Stimulated activated naive CD4-positive, alpha-beta T cell treated with Interleukin-2 at 50 U/mL for 16 hours (primary cell): ENCODE measurements at places on chromosomes 12 and 14.

DNA sequence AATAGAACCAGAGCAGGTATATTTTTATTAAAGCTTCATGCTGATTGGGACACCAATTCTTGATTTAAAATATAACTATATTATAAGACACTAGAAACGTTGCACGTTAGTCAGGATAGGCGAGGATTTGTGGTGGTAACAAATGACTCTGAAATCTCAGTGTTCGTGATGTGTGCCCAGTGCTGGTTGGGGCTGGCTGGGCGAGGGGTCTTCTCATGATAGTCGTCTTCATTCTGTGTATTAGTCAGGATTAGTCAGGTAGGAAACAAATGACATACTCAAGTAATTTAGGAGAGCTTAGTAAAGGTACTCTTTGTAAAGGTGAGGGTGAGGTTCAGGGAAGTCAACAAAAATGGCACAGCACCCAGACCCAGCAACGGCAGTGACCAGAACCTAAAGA is 73.9 kb upstream of the HIF1A start:
- no peak for DNase-seq

DNA sequence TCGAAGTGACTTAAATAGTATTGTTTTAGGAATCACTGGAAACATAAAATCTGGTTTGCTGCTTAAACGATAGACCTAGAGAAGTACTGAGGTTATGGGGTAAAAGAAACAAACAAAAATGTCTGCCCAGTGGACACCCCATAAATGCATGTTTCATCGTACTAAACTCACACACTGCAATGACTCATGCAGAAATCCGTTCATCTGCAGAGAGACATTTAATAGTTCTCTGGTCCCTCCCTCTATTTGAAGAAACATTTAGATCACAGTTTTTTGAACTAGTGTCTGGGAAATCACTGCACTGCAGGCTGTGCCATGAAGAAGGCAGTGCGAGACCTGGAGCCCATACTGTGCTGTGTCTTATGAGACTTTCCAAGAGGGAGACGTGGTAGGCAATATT is 25.5 kb downstream of the SLC17A8 start:
- no peak for DNase-seq

DNA sequence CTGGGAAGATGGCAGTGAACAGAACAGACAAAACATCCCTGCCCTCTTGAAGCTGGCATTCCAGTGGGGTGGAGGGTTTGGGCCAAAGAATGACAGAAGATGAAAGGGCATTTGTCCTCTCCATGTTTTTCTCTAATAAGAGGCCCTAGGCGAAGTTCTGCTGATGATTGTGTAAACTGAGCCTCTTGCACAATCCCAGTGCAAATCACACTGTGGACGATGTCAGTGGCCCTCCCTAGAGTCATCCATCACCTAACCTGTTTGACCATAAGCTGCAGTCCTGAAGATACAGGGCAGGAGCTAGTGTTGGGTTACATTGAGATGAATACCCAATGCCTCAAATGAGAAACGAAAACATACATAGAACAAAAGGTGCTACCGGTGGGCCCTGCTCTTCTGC is 622.4 kb upstream of the TBX3 start:
- no peak for DNase-seq

- no peak for DNase-seq
These were observed 3.3 kb downstream of the ERP27 start for GRCh38 chr12:14935031-14935430.

GRCh38 chr14:24992624-24993360 is 57.2 kb downstream of the STXBP6 start:
- no peak for DNase-seq

GRCh38 chr14:99415496-99416281 is 65.0 kb downstream of the SETD3 start:
- DNase-seq, result peak; percentile 19

DNA sequence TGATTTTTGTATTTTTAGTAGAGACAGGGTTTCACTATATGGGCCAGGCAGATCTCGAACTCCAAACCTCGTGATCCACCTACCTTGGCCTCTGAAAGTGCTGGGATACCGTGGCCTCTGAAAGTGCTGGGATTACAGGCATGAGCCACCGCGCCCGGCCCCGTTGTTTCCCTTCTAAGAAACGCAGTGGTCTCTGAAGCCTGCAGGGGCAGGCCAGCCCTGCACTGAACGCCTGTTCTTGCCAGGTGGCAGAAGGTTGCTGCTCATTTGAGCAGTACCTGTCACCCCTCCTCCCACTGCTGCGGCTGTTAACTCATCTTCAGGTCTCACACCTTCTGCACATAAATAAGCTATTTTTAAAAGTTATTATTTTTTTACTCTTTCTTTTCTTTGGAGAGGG is 24.3 kb downstream of the GPRC5A start:
- DNase-seq, result no peak

GRCh38 chr14:99261912-99262787 is 9.8 kb downstream of the BCL11B start:
- DNase-seq, result peak; percentile 61

- DNase-seq, result no peak
These were observed 1669.3 kb upstream of the FLRT2 start for GRCh38 chr14:83860631-83861155.

- no peak for DNase-seq
These were observed 440.7 kb downstream of the KCNH5 start for GRCh38 chr14:62604524-62604923.

DNA sequence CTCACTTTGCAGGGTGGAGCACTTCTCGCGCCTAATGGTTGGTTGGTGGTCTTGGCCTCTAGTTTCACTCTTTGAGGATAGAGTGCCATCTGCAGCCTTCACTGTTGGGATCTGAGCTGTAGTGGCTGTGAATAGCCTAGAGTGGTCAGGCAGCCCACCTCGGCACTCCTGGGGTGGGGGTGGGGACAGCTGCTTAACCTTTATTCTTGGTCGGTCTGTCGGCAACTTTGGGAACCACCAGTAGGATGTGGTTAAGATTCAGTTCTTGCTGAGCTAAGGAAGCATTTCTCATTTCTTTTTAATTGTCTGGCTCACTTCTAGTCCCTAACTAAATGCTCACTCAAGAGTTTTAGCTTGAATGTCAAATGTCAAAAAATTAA is 21.1 kb downstream of the TMBIM6 start:
- no peak for DNase-seq

DNA sequence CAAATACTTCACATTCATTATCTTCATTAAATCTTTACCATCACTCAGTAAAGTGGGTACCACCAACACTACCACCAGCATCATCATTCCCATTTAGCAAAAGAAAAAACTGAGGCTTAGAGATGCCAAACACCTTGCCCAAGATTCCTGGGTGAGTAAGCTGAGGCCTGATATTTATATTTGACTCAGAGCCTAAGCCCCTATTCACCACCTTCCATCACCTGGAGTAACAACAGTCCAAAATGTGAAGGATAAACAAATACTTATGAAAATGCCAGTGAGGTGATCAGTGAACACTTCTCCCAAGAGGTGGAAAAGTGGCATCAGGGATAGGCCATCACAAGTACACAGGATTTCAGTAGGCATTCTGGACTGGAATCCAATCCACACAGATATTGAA is 3.7 kb downstream of the SLC38A1 start:
- no peak for DNase-seq

- no peak for DNase-seq
These were observed 235.7 kb downstream of the CACNA1C start for GRCh38 chr12:2288471-2288870.

DNA sequence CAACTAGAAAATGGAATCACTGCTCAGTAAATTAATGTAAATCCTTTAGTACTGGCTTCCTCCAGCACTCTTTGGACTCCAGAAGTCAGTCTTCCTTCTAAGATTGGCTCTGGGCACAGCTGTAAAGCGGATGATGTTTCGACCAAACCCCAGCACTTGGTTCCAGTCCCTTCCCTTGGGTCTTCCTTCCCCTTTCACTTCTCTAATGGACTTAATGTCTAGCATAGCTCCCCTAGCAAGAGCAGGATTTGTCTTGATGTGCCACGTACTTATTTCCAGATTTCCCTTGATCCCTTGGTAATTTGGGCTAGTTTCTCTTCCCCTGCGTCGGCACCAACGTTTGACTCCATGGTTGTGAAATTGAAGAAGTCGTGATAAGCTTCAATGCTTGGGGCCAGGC is 28.3 kb downstream of the C12orf75 start:
- DNase-seq, result no peak

GRCh38 chr14:105748204-105748578 is 221.8 kb downstream of the TMEM121 start:
- no peak for DNase-seq

DNA sequence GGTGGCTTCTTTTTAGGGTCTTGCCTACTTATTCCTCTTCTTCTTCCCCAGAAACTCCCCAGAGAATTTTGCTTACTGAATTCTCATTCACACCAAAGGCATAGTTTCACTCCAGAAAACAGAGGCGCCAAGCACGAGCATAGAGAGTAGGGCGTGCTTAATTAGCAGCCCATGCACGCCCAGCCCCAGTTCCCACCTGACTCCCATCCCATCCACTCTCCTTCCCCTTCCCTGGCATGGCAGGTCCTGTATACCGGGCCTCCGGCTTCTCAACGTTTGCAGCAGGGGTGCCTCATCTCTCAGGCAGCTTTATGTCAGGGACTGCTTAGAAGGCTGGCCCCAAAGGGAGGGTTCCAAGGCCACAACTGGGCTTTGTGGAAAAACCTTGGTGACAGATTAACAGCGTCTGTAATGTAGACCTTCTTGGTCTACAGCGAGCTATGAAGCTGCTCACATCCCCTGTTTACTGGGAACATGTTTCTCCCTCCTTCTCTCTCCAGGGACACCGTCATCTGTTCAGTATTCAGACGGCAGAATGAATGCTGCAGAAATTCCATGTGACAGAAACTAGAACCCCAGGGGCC is 62.7 kb downstream of the ACTN1 start:
- no peak for DNase-seq

- DNase-seq, result no peak
These were observed 100.3 kb downstream of the ESR2 start for GRCh38 chr14:64193821-64194220.

GRCh38 chr14:38199739-38200138 is 8.0 kb upstream of the SSTR1 start:
- no peak for DNase-seq

DNA sequence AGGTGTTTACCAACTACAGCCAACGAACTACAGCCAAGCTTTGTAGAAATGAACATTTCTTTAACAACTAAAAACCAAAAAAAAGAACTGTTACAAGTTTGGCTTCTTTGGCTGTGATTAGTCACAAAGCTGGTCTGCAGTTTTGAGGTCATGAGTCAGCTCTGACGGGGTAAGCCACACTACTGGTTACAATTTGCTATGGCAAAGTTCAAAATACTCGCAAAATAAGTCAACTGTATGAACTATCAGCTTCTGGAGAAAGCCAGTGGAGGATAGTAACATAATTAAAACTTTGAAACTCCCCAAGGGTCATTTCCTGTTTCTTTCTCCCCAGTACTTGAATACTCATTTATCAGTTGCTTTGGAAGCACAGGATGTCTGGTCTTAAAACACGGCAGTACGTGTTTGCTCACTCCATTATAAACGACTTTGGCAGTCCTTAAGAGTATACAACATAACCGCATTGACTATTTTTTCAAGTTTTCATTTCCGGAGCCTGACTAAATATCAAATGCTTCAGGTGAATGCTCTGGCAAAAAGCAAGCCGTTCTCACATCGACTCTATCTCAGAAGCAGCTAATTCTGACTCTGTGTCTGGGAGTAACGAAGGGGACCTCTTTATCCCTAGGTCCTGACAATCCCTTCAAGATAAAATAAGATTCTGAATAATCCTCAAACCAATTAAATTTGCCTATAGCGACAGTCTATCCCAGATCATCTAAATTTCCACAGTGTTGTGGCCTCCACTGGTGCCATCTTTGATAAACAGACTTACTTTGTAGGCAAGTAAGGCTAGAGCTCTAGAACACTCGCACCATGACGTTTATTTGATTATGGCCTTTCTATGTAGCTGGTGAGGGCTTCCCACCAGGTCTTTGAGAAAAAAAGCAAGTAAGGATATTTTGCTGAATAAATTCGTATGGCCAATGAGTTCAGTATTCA is 10.6 kb downstream of the PHLDA1 start:
- DNase-seq, result peak; percentile 65

- no peak for DNase-seq
These were observed 69.4 kb upstream of the DYRK2 start for GRCh38 chr12:67578976-67579661.

DNA sequence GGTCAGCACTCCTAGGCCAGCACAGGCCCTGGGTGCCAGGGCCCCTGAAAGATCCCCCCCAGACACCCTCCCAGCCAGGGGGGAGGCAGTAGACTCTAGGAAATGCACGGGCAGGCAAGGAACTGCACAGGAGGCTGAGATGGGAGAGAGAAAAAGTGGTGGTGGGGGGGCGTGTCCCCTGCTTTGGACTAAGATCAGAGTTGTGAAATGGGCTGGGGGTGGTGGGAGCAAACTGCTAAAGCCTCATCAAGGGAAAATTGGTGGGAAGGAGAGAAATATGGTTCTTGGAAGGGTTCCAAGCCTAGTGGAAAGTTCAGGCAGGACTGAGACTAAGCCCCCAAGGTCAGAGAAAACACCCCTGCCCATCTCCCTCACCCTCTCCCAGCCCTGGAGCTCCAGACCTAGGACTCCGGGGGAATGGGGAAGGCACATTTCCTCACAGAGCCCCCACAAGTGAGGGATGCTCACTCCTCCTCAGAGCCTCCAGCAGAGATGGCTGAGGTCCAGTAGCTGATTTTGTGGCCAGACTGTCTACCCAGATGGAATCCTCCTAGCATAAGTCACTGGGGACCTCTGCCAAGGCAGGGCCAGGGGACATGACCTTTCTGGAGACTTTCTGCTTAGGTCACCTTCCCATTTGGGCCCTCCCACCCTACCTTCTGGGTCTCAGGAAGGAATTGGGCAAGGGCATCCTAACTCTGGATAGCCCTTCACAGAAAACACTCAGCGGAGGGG is 29.8 kb downstream of the FIGNL2 start:
- no peak for DNase-seq

GRCh38 chr14:57889245-57889644 is 23.4 kb upstream of the SLC35F4 start:
- DNase-seq, result no peak

GRCh38 chr12:31931796-31932715 is 27.2 kb upstream of the RESF1 start:
- no peak for DNase-seq

- DNase-seq, result no peak
These were observed 3.7 kb downstream of the LETMD1 start for GRCh38 chr12:51051787-51052186.

GRCh38 chr12:93578221-93578620 is 5.7 kb downstream of the SOCS2 start:
- DNase-seq, result no peak

DNA sequence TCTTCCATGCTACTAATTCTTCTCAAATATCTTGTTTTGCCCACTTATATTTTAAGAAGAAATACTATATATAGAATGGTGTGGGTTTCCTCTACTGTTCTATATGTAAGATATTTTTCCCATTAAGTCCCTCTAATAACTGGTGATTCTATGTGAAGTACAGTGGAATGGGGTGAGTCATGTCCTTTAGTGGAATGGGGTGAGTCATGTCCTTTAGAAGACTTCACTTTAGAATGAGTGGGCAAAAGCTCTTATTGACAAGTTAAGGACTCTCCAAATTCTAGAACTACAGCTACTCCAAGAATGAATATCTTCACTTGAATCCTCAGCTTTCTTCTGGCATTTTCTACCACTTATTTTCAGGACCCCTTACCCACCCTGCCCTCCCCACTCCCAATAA is 349.9 kb downstream of the ETNK1 start:
- DNase-seq, result no peak
